ENCODE measurements at places on chromosomes 1 and 21.

DNA sequence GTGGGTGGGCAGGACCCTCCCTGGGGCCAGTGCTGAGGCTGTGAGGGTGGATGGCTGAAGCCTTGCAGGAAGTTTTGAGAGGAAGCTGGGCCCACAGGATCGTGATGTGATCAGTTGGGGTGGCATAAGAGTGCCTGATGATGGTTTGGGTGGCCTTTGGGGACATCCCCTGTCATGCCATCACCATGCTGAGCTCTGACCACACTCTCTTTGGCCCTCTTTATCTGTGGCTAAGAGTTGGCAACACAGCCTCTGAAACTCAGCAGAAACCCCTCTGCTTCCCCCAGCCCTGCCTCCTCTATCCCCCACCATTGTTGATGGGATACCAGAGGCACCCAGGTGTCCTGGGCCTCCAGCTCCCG is 19.8 kb downstream of the MIIP start:
- DNase-seq, result no peak

- DNase-seq, result no peak
Observed at GRCh38 chr1:209634005-209634737, 18.1 kb downstream of the LAMB3 start.

- DNase-seq, result no peak
Observed at GRCh38 chr1:62336638-62336994, 17.4 kb upstream of the KANK4 start.

DNA sequence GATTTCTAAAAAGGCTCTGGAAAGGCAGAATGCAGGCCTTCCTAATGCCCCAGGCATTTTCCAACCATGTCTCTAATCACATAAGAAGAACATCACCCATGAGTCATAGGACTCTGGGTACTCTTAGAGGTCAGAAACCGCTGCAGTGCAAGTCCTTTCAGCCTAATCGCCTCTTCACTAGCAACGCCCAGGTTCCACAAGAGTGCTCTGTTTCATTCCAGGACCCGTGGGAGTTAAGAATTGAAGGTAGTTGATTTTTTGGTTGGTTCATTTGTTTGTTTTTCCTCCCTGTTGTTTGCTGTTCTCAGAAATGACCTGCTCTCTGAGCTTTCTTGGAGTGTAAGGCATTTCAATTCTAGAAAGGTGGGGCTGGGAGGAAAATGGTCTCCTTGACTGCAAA is 123.2 kb downstream of the NR5A2 start:
- DNase-seq, result peak; percentile 34

DNA sequence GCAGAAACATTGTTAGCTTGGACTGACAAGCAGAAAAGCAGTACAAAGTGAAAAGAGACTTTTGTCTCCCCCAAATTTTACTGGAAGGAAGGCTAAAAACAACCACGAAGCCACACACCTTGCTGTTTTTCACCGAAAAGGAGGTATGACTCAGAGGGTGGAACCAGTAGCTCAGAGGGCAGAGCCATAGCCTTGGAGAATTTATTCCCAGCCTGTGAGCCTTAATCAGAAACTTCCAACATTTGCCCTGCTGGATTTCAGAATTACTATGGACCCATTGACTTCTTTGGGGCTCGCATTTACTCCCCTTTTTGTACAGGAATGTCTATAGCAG is 32.0 kb downstream of the RPS6KC1 start:
- peak; percentile 28 for DNase-seq

DNA sequence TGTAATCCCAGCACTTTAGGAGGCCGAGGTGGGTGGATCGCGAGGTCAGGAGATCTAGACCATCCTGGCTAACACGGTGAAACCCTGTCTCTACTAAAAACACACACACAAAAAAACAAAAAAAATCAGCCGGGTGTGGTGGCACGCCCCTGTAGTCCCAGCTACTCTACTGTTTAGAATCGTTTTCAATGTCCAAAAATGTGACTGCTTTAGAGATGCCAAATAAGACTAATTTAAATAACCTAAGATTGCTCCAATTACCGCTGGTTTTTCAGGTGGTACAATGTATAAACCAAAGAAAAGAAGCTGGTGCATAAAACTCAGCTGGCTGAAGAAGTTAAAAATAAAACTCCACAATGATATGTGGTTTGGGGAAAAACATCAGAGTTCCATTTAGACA is 132.0 kb downstream of the RERE start:
- no peak for DNase-seq

- DNase-seq, result no peak
Observed at GRCh38 chr1:113211467-113211866, 138.5 kb downstream of the LRIG2 start.

GRCh38 chr21:26769613-26770188 is 75.5 kb downstream of the ADAMTS1 start:
- DNase-seq, result peak; percentile 7

DNA sequence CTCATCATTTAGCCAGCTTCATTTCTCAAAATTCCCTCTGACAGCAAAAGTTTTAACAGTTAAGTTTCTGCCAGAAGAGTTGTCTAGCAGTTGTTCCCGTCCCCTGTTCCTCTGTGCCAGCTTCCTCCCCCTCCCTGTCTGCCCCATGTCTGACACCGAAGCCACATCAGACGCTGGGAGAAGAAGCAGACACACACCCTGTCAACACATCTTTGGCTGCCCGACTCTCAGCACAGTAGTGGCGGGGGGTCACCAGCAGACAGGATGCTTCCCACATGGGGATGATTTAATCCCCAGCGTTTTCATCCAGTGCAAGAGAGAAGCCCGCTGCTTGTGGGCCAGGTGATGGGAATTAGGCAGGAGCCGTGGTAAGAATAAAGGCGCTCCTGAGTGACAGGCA is 379.4 kb upstream of the RUNX1 start:
- DNase-seq, result no peak

DNA sequence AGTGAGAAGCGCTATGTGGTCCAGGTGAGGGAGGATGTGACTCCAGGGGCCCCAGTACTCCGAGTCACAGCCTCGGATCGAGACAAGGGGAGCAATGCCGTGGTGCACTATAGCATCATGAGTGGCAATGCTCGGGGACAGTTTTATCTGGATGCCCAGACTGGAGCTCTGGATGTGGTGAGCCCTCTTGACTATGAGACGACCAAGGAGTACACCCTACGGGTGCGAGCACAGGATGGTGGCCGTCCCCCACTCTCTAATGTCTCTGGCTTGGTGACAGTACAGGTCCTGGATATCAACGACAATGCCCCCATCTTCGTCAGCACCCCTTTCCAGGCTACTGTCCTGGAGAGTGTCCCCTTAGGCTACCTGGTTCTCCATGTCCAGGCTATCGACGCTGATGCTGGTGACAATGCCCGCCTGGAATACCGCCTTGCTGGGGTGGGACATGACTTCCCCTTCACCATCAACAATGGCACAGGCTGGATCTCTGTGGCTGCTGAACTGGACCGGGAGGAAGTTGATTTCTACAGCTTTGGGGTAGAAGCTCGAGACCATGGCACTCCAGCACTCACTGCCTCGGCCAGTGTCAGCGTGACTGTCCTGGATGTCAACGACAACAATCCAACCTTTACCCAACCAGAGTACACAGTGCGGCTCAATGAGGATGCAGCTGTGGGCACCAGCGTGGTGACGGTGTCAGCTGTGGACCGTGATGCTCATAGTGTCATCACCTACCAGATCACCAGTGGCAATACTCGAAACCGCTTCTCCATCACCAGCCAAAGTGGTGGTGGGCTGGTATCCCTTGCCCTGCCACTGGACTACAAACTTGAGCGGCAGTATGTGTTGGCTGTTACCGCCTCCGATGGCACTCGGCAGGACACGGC is 2.2 kb downstream of the CELSR2 start:
- DNase-seq, result no peak

- DNase-seq, result no peak
Observed at GRCh38 chr1:44113095-44113609, 5.5 kb upstream of the KLF17 start.

DNA sequence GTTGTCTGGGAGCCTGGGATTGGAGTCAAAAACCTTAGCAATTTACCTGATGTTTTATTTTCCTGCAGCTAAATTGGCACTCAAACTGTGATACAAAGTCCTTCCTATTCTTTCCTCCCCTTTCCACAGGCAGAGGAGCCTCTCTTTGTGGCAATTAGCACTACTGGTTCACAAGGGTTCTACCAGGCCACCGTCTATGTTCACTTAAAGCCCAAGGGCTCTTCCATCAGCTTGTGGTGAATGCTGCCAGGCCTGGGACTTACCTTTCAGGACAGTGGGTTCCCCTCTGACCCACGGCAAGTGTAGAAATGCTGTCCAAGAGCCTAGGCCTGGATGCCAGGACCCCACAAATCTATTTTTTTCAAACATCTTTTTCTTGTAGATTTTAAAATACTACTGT is 251.9 kb upstream of the B3GALT2 start:
- no peak for DNase-seq

- DNase-seq, result no peak
Observed at GRCh38 chr1:234769986-234770795, 160.2 kb upstream of the IRF2BP2 start.

GRCh38 chr1:226606311-226607267 is 58.0 kb downstream of the STUM start:
- DNase-seq, result no peak

- DNase-seq, result no peak
Observed at GRCh38 chr1:228781161-228781808, 46.0 kb downstream of the RHOU start.

GRCh38 chr21:41741253-41742072 is 25.4 kb downstream of the RIPK4 start:
- DNase-seq, result no peak

- DNase-seq, result no peak
Observed at GRCh38 chr1:37471345-37472231, 2.8 kb upstream of the ZC3H12A start.

GRCh38 chr1:207908107-207908734 is 2.7 kb downstream of the CD34 start:
- no peak for DNase-seq

DNA sequence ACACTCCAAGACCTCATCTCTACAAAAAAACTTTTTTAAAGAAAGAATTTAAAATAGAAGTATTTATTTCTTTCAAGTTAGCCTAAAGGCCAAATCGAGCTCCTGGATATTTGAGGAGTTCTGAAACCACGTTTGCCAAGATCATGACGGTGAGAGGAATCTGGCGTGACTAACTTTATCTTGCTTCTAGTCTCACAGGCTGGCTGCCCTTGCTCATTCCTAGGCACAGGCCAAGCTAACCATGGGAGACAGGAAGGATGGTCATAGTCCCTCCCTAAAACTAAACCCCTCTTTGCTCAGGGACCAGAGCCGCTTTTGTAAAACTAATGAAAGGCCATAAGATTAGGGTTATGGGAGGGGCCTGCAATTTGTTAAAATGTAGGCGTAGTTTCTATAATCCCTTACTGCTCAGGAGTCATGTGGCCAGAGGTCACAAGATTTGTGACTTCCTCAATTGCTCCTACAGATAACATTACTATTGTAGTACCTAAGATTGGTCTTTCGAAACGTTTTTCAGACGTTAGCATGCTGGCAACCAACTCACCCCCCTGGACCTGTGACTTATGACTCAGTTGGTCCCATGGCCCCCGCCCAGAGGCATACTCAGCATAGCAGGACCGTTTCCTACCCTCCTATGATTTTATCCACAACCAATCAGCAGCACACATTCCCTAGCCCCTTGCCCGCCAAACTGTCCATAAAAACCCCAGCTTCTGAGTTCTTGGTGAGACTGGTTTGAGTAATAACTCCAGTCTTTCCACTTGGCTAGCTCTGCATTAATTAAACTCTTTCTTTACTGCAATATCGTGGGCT is 425.0 kb downstream of the SMYD3 start:
- DNase-seq, result no peak

DNA sequence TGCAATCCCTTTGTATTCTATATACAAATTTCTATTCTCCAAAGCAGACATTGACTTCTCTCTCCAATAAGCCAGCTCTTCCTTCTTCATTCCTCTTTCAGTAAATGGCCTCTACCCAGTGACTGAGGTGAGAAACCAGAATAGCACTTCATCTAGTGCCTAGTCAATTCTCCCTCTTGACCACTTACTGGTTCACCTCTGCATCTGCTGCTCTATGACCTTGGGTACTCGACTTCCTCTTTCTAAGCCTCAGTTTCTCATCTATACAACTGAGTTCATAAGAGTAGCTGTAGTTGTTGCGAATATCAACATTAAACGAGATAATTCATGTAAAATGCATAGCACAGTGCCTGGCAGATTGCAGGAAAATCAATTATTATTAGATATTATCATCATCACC is 12.4 kb downstream of the LYST start:
- no peak for DNase-seq

GRCh38 chr1:239302696-239303095 is 83.7 kb upstream of the CHRM3 start:
- DNase-seq, result no peak

GRCh38 chr1:101291562-101292380 is 55.0 kb downstream of the S1PR1 start:
- peak; percentile 81 for DNase-seq

DNA sequence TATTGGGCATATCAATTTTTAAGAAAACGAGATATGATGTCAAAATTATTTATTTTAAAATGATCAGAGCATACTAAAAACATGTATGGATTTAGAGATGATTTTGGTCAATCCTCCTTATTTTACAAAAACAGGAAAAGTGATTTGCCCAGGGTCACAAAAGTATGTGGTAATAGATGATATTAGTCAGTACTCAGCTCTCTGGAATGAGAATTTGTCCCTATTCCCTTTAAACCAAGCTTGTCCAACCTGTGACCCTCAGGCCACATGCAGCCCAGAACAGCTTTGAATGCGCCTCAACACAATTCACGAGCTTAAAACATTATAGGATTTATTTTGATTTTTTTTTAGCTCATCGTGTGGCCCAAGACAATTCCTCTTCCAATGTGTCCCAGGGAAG is 104.7 kb downstream of the AKT3 start:
- DNase-seq, result no peak

GRCh38 chr1:36590771-36591170 is 108.1 kb upstream of the CSF3R start:
- DNase-seq, result no peak

- DNase-seq, result no peak
Observed at GRCh38 chr1:31879981-31880608, 58.1 kb downstream of the PTP4A2 start.

DNA sequence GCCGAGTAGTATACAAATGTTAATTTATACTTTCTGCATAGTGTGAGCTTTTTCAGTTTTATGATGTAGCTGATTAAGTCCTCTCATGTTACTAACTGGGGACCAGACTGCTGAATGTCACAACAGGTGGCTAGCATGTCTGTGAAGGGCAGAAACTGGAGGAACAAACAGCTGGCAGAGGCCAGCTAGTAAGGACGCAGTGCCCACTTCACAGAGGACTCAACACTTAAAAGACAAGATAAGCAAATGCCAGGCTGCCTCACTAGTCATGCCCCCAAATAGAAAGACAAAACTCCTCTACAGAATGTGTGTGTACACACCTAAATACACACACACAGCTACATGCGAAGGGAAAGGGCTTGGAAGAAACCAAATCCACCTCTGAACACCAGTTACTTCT is 73.8 kb upstream of the ZNF678 start:
- DNase-seq, result no peak
